ENCODE measurements at places on chromosomes 2 and 18.

DNA sequence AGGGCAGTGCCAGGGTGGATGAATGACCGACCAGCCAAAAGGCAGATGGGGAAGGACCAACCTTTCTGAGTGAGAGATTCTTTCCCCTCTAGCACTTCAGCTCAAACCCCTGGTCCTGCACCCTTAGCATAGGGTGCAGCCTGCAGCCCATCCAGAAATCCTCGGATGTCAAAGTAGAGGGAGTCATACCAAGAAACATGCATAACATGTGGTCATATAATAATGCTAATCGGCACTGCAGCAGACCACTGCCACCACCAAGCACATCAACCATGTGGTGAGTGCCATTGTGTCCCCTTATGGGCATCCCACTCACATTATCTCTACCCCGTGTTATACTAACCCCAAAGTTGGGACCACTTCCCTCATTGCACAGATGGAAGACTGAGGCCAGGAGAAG, 17.7 kb downstream of the ATOH8 start:
- DNase-seq = no peak

DNA sequence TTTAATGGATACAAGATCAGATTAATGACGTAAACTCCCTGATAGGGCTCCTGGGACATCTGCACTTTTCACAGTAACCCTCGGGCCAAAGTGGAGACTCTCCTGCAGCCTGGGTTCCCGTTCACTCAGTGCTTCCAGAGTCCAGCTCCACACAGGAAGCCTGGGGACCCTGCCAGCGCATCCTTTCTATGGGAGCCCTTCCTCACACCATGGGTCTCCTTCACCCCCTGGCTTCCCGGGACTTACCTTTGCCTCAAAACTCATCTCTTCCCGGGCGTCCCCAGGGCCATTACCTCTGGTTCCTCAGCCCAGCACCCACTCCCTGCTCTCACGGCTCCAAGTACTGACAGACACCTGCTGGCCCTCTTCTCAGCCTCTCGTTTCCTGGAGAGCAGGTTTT, 40.7 kb upstream of the KLF11 start:
- no peak for DNase-seq

GRCh38 chr2:189540551-189540950, 40.0 kb downstream of the SLC40A1 start:
- no peak for DNase-seq

DNA sequence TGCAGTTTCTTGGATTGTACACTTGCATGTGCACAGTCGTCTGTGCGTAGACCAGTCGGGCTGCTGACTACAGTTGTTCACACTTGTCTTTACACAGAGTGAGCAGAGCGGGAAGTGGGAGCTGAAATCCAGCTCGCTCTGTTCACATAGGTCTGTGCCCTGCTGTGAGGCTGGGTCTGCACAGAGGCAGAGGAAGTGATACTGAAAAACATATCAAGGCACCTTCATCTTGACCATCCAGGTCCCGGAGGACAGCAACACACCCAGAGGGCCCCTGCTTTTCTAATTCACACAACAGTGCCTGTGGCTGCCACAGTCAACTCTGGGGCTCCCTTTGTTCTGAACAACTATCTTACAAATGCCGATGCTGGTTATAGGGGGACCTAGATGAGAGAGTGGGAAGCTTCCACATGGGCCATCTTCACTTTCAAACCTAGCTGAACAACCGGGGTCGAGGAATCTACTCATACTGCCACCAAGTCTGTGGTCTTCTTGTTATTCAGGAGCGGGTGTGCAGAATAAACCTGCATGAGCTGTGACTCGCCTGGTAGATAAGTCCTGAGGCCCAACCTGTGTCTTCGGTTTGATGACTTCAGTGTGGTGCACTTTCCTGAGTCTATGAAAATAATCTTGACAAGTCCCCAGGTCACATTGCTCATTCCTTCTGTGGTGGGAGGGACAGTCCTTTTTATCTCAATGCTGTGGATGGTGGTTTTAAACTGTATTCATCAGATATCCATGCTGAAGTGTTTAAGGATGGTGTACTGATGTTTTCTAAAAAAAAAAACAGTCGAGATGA, 3.5 kb upstream of the ADNP2 start:
- DNase-seq = no peak

- no peak for DNase-seq
These were observed 520.0 kb upstream of the SALL3 start for GRCh38 chr18:78459668-78460067.

DNA sequence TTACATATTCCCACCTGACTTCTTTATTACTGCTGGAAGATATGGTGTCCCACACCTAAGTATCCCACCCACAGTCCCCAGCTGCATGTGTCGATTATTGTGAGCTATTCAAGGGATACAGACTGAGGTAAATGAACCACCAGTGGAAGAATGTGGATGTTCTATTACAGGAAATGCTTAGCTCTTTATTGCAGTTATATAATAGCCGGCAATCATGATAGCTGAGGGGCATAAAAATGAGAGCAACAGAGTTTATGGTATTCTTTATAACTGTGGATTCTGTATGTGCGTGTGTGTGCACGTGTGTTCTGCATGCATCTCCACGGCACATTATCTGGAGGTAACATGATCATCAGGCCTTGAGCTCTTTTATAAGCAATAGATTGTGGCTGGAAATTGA, 198.9 kb downstream of the NEDD4L start:
- DNase-seq = no peak

- no peak for DNase-seq
These were observed 264.0 kb upstream of the FBXO11 start for GRCh38 chr2:48170281-48170680.

DNA sequence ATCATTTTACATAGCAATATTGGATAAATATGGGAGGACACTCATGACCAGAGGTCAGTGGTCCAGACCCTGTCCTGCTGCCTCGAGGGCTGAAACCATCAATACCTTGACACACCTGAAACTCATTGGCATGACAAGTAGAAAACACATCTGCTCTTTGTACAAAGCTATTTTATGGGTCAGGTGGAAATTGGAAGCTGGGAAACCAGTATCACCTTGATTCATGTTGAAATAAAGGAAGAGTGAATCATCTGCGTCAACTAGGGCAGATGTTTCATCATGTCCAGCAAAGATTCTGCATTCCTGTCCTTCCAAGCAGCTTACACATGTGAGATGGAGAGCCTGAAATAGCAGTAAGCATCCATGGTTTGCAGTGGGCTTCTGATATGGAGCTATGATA, 80.0 kb upstream of the ERBB4 start:
- no peak for DNase-seq

GRCh38 chr2:134120406-134120732, 133.5 kb upstream of the MGAT5 start:
- no peak for DNase-seq

GRCh38 chr18:37521510-37522465, 43.8 kb downstream of the CELF4 start:
- no peak for DNase-seq

DNA sequence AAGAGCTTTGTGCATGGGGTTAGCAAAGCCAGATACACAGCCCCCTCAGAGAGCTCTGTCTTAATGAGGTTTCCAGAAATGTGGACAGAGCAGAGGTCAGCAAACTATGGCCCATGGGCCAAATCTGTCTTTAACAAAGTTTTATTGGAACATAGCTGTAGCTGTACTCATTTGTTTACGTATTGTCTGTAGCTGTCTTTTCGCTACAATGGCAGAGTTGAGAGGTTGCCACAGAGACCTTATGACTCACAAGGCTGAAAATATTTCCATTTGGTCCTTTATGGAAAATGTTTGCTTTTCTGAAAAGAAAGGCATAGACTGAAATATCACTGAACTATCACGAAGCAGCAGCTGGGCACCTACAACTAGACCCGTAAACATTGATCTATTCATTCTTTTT, 841.8 kb downstream of the SLC4A3 start:
- DNase-seq = no peak

GRCh38 chr2:95071856-95072255, 46.3 kb downstream of the MAL start:
- no peak for DNase-seq

DNA sequence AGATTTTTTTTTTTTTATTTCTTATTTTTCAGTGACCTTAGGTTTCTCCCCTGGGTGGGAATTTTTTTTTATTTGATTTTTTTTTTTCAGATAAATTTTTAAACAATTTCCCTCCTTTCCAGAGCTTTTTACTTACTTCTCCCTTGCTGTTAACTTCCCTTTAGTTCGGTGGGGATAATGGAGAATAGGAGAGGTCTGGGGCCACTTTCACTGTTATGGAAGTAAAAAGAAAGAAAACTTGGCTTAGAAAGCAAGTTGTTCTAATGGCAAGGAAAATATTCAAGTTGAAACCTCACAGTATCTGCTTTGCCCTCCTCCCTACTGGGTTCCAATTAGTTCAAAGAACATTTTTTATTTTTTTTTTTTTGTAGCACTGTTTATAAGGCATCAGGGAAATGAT, 537.1 kb upstream of the NXPH2 start:
- DNase-seq = no peak

DNA sequence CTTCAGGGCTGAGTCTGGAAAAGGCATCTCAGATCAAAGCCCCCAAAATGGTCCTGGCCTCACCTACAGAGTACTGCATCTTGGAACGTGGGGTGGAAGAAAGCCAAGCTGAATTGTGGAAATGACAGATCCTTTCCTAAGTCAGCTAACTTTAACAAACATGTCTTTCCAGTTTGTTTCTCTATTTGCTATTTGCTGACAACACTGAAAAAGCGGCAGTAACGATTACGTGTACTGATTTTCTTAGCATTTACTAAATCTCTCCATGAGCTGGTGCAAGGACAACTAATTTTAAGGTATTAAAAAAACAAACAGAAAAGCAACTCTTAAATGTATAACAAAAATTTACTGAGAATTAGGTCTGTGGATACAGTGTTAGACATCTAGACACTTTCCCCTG, 1.1 kb downstream of the HIBCH start:
- no peak for DNase-seq

GRCh38 chr18:48640566-48641270, 101.9 kb downstream of the CTIF start:
- no peak for DNase-seq

- DNase-seq = no peak
These were observed 61.1 kb downstream of the ANTXR1 start for GRCh38 chr2:69073928-69074570.

DNA sequence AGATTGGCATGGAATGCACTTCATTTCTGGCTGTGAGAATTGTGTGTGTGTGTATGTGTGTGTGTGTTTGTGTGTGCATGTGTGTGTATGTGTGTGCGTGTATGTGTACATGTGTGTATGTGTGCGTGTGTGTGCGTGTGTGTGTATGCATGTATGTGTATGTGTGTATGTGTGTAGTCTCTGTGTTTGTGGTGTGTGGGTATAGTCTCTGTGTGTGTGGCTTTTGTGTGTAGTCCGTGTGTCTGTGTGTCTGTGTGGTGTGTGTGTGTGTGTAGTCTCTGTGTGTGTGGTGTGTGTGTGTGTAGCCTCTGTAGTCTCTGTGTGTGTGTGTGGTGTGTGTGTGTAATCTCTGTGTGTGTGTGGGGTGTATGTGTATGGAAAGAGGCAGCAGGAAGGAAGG, 247.3 kb upstream of the SOX11 start:
- no peak for DNase-seq

- DNase-seq = no peak
These were observed 109.7 kb upstream of the GLI2 start for GRCh38 chr2:120625865-120626560.

All from activated naive CD4-positive, alpha-beta T cell treated with anti-CD3 and anti-CD28 coated beads, Interleukin-2, amount 10 ng/mL, durations not matched to agents 7 days and 5 days (primary cell).